MCF 10A (cell line): ENCODE measurements at places on chromosomes 6 and 20. TPM values are rescaled to one million over a fixed set of nuclear protein-coding genes. Genes with fewer than 3 reads are reported as not detected.

GRCh38 chr20:47711046-47711752, 74.1 kb downstream of the SULF2 start:
- peaks cover 14% of the 10 kb centered on the region for H3K4me1 ChIP-seq
- H3K4me3 ChIP-seq, result no peak overlapping the region
- H3K27me3 ChIP-seq, result no peaks in the 10 kb centered on the region
- H3K36me3 ChIP-seq, result peaks cover 54% of the 10 kb centered on the region
- no peak for DNase-seq

DNA sequence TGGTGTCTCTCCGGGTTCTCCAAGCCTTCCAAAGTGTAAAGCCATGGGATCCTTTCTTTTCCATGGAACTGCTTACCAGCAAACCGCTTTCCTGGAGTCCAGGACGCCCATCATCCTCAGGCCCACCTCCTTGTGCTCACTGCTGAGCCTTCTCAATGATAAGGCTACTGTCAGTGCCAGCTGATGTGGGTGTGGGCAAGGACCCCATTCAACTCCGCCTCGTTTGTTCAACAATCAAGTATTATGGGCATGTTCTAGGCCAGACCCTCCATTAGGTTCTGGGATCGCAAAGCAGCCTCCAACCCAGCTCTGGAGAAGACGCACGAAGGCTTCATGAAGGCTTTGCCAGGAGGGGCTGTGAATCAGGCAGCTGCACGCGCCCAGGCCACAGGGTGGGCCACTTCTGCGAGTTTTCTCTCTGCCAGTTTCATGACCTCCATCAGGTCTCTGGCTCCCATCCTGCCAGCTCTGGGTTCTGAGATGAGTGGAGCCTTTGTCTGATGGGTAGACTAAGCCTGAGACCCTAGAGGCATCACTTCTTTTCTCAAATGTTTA, 177.1 kb downstream of the MRPL14 start:
- H3K4me1 ChIP-seq, result peaks cover 5% of the 10 kb centered on the region
- no peak overlapping the region for H3K27ac ChIP-seq
- no peak overlapping the region for H3K4me3 ChIP-seq
- H3K36me3 ChIP-seq, result no peaks in the 10 kb centered on the region

DNA sequence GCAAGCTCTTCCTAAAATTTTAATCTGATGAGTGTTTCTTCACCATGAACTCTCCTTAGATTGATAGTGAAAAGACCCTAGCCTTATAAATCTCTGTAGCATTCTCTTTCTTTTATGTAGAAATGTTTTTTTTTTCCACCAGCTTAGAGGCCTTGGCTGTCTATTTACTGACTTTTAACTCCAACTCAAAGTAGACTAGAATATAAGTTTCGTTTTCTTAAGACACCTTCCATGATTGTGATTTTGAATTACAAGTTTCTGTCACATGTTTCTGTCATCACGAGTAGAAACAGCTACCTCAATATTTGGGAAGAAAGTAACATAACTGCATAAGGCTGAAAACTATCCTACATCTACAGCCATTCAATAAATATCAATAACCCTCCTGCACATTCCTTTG, 17.8 kb downstream of the ADGRF4 start:
- no peak for DNase-seq
- no peaks in the 10 kb centered on the region for H3K4me1 ChIP-seq
- H3K4me3 ChIP-seq, result no peak overlapping the region
- H3K27me3 ChIP-seq, result no peaks in the 10 kb centered on the region
- no peaks in the 10 kb centered on the region for H3K36me3 ChIP-seq
- no peak overlapping the region for H3K27ac ChIP-seq

GRCh38 chr6:15662326-15663129, at the start of gene DTNBP1:
TSS of gene DTNBP1 (minus strand) at chr6:15663028. CDS start at chr6:15662869, 159 bp downstream.
- peaks cover under 1% of the 10 kb centered on the region for H3K27me3 ChIP-seq
- H3K27ac ChIP-seq, result peak within 1 kb of the TSS; percentile 35
- peaks cover 6% of the 10 kb centered on the region for H3K36me3 ChIP-seq
- H3K4me1 ChIP-seq, result peaks cover 7% of the 10 kb centered on the region

The MUCL3 gene
- total RNA-seq, result not detected in 2 replicates

The SHLD1 gene
- 2.3 and 3.3 TPM in 2 replicates for total RNA-seq

The PACRG gene
- total RNA-seq, result not detected in 2 replicates

The DYNLT2 gene
- total RNA-seq, result 0.79 and 1.3 TPM in 2 replicates

The TSBP1 gene
- not detected in 2 replicates for total RNA-seq

The BPIFB4 gene
- not detected in 2 replicates for total RNA-seq

The SPATS1 gene
- not detected in 2 replicates for total RNA-seq
